ENCODE measurements at places on chromosomes 1 and 21.
A peak's percentile ranks its signal among the peaks of the same experiment; 100 is the strongest.

DNA sequence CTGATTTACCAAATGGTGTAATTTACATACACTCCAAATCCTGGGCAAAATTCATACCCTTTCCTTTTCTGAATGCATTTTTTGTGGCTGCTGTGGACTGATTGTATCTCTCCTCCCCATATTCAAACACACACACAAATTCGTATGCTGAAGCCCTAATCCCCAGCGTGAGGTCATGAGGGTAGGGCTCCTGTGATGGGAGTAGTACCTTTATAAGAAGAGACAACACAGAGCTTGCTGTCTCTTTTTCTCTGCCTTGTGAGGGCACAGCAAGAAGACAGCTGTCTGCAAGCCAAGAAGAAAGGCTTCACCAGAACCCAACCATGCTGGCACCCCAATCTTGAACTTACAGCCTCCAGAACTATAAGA lies 24.4 kb downstream of the DUSP10 start:
- no peak for DNase-seq

GRCh38 chr1:231045286-231045685 lies 5.2 kb upstream of the FAM89A start:
- no peak for DNase-seq

- no peak for DNase-seq
Measured at GRCh38 chr1:172801771-172802322, 142.9 kb downstream of the FASLG start.

- no peak for DNase-seq
Measured at GRCh38 chr1:20634065-20634593, 871 bp downstream of the PINK1 start.

DNA sequence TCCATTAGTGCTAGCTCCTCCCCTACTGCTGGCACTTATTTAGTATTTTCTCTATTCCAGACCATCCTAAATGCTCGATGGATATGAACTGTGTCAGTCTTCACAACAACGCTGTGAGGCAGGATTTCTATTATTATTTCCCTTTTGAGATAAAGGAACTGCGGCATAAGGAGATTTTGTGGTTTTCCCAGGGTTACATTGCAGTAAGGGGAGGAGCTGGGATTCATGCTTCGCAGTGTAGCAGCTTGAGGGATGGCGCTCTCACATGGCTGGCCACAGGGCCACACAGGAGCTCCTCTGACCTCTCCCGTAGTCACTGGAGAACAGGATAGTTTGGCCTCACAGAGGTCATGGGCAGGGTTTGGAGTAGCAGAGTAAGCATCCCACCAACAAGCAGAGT lies 116.9 kb downstream of the BEND5 start:
- no peak for DNase-seq

DNA sequence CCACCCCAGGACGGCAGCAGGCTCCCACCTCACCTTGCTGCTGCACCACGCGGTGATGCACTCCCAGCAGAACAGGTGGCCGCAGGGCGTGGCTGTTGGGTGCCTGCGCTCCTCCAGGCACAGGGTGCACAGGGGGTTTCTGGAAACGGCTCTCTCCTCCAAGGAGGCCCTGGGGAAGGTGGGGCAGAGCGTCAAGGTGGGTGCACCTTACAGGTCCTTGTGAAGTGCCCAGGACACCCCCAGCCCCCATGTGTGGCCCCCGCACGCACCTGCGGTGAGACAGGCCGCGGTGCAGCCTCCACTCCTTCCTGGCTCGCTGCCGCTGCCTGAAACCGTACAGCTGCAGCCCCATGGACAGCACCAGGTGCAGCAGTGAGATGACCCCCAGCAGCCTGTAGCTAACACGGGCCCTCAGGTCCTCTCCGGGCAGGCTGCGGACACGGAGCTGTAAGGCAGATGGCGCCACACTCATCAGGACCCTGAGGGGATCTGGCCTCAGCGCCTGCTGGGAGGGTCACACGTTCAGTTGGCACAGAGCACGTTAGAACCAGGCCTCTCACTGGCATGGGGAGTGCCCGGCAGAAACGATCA lies 5.8 kb downstream of the PEX10 start:
- DNase-seq, result peak; percentile 18

GRCh38 chr1:55323760-55324159 lies 108.6 kb upstream of the USP24 start:
- DNase-seq, result no peak

DNA sequence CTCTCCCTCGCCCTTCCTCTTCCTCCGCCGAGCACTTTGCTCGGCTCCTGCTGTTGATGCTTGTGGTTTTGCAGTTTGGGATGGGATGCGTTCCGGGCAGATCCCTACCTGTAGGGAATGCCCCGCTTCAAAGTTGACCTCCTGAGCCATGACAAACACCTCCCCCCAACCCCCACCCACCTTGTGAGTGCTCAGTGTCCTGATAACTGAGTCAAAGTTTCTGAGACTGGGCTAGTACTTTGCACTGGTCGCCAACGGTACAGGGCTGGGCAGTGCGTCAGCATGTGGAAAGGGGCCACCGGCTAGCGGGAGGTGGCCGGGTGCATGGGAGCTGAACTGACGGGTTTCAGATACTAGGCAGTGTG lies 771 bp downstream of the RABGAP1L start:
- DNase-seq, result no peak

- no peak for DNase-seq
Measured at GRCh38 chr1:113046569-113046968, 26.4 kb upstream of the LRIG2 start.

DNA sequence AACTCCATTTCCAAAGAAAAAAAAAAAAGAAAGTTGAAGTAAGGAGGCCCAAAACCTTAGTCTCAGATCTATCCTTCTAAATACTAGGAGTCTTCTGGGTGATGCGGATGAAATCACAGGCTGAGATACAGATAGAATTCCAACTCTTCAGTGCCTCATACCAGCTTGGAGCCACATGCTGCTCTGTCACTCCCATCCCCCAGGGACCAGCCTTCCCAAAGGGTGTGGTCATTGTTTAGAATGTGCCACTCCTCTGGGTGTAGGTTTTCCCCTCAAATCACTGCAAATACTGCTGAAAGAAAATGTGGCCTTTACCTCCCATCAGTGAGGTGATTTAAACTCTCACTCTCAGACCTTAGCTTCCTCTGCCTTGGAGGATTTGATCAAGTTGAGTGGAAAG lies 112.9 kb downstream of the CDC7 start:
- no peak for DNase-seq

- DNase-seq, result no peak
Measured at GRCh38 chr21:31164713-31165694, 126.7 kb upstream of the KRTAP19-8 start.

DNA sequence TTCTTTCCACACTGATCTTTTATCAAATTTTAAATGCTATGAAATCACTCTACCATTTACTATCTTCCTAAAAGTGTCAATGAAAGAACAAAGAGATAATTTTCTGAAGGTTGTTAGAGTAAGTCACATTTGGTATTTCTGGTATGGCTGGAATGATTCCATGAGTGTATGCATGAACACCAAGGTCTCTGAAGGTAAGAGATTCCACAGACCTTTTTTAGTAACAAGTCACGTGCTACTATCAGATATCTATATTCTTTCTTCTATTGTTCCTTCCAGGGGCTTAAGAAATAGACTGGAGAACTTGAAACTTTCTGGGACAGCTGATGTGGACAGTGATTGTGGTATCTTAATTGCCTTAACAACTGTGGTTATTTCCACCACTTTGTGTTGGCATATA lies 265.0 kb downstream of the SDCCAG8 start:
- DNase-seq, result no peak

DNA sequence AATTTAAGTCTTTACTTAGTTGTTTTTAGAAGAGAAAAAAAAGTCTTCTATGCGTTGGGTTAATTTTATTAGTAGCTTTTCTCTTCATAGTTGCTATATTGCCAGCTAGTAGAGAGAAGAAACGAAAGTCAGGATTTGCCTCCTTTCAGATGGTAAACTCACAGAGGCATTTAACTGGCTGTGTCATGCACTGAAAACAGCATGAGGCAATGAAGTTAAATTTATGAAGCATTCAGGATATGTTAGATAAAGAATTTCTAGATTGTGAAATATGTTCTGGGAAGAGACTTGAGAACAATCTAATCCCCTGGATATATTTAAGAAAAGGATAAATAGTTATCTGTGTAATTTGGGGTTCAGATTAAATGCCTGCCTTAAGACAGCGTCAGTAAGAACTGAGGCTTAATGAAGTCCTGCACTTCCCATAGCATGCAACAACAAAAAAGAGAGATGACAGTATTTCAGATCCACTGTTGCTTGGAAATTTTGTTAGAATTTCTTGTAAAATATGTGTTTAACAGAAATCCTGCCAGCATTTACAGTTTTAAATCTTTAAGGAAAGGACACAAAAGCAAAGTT lies 1.7 kb downstream of the ANGPTL1 start:
- no peak for DNase-seq

- no peak for DNase-seq
Measured at GRCh38 chr1:20913242-20913641, 126.1 kb upstream of the HP1BP3 start.

DNA sequence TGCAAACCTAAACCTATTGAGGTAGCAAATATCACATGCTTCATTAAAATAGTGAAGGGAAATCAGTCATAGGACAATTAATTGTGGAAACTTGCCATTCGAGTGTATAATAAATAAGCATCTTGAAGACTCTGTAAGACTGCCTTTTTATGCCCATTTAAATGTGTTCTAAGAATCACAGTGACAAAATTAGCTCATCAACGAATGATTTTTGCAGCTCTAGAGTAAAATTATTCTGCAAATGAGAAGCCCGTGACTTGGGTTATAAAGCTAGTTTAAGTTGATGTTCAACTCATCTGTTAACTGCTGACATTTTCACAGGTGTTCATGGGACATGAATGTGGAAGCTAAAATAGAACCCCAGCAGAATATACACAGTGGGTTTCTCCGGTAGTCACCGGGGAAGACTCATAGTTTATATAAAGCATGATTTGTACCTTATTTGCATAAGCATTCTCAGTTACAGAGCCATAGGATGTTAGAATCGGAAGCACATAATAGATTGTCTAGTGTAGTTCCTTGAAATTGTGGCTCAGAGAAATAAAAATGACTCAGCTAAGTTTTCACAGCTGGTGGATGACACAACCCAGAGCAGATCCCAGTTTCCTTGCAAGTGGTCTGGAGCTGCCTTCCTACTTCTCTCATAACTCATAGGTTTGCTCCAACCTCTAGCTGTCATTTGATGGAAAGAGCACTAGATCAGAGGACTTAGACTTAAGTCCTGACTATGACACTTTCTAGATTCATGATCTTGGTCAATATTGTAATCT lies 107.3 kb downstream of the UCHL5 start:
- DNase-seq, result no peak

- DNase-seq, result no peak
Measured at GRCh38 chr21:28749536-28749935, 243.1 kb downstream of the LTN1 start.

DNA sequence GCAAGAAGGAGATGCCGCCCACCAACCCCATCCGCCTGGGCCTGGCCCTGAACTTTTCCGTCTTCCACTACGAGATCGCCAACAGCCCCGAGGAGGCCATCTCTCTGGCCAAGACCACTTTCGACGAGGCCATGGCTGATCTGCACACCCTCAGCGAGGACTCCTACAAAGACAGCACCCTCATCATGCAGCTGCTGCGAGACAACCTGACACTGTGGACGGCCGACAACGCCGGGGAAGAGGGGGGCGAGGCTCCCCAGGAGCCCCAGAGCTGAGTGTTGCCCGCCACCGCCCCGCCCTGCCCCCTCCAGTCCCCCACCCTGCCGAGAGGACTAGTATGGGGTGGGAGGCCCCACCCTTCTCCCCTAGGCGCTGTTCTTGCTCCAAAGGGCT lies 732 bp downstream of the SFN start:
- DNase-seq, result no peak

GRCh38 chr1:247373721-247374141 lies 42.1 kb upstream of the ZNF496 start:
- no peak for DNase-seq

DNA sequence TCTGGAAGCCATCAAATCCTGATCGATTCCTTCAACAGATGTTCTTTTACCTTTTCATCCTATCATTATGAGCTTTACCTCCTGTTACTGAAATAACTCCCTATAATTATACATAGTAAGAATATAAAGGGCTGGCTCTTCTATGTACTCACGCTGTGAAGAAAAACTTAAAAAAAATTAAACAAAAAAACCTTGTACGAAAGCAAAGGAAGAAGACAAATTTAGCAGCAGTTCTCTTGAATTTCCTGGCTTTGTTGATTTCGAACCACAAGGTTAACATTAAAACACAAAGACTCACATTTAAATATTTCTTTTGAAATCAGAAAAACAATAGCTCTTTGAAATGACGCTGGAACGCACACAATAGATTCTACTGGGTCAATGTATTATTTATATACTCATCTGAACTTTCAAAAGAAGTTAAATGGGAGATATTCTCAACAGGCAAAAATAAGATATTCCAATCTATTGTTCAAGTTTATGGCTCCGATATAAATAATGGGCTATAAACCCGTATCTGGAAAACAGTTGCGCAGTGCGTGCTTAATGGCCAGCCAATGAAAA lies 13.6 kb upstream of the SPEN start:
- DNase-seq, result no peak

- no peak for DNase-seq
Measured at GRCh38 chr1:5494518-5494917, 497.7 kb downstream of the NPHP4 start.

DNA sequence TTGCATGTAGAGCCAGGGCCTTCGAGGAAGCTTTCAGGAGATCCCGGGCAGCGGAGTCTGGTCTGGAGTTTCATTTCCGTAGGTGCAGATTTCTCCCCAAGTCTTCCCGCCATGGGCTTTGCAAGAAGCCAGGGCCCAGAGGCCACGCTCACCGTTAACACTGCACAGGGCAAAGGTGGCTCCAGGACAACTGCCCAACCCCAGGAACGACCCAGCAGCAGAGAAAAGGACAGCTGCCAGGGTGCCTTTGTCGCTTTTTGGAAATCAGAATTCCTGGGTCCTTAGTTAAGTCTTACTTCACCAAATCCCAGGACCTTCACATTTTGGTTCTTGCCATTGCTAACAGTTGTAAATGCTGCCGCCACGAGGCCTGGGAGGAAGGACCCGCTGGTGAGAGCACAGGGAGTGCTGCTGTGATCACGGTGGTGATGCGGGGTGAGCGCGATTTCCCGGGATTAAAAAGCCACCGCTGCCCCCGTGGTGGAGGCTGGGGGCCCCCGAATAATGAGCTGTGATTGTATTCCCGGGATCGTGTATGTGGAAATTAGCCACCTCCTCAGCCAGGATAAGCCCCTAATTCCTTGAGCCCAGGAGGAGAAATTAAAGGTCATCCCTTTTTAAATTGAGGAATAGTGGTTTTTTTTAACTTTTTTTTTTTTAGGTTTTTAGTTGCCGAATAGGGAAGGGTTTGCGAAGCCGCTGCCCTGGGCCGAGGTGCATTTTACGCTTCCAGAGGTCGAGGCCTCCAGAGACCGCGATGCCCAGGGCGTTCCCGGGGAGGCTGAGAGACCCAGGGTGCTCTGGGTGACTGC lies 8.2 kb downstream of the SIM2 start:
- no peak for DNase-seq

All from COR-L47 (cell line).